LHCN-M2 (cell line): ENCODE measurements at places on chromosomes 6 and 20. TPM values are rescaled to one million over a fixed set of nuclear protein-coding genes. Genes with fewer than 3 reads are reported as not detected.

Gene BIRC7
- total RNA-seq = not detected in 2 replicates

Gene C20orf204
- 0.17 and 0.19 TPM in 2 replicates for total RNA-seq

GRCh38 chr6:146693342-146693741, 94.6 kb downstream of the ADGB start:
- DNase-seq = peak; percentile 2

- DNase-seq = no peak
Measured at GRCh38 chr6:111563581-111563980, 42.1 kb downstream of the TRAF3IP2 start.

- peak; percentile 83 for DNase-seq
Measured at GRCh38 chr20:43849496-43850186, 65.0 kb upstream of the TOX2 start.

Gene IL17A
- total RNA-seq = not detected in 2 replicates

DNA sequence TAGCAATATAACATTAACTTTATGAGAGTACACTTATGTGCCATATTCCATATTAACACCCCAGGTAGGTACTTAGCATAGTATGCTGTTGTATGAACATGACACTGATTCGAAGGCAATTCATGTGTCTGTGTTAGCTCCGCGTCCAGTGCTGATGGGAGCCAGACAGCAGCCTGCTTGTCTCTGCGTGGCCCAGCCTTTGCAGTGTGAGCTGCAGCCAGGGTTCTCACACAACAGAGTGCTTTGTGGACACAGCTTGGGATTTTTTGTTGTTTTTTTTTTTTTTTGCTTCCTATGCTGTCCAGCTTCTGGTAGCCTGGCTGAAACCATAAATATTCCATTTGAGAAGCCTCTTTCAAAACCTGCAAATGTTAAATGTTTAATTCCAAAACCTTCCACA, 350.9 kb downstream of the SMOC2 start:
- no peak for DNase-seq

Gene MDC1
- 12.4 and 16.3 TPM in 2 replicates for total RNA-seq

Gene COL11A2
- 0.96 and 1.1 TPM in 2 replicates for total RNA-seq

DNA sequence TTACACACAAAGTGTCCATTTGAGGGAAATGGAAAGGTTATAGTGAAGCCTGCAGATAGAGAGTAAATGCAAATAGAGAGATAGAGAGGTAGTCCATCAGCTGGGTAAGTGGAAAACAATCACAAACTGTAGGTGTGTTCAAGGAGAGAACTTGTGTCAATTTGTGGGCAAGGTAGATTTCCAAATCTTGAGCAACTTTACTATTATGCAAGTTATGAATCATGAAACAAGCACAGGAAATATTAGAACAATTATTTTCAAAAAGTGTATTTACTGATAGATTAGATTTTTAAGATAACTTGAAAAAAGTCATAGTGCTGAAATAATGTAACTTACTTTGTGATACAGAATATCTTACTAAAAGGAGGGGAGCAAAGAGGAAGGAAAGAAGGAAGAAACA, 792.9 kb downstream of the EYS start:
- no peak for DNase-seq

Gene METTL24
- total RNA-seq = not detected in 2 replicates

Gene MUC21
- total RNA-seq = not detected in 2 replicates

GRCh38 chr6:106564476-106564875, 64.8 kb downstream of the RTN4IP1 start:
- no peak for DNase-seq

Gene PRELID3B
- total RNA-seq = 58.2 and 65.1 TPM in 2 replicates

DNA sequence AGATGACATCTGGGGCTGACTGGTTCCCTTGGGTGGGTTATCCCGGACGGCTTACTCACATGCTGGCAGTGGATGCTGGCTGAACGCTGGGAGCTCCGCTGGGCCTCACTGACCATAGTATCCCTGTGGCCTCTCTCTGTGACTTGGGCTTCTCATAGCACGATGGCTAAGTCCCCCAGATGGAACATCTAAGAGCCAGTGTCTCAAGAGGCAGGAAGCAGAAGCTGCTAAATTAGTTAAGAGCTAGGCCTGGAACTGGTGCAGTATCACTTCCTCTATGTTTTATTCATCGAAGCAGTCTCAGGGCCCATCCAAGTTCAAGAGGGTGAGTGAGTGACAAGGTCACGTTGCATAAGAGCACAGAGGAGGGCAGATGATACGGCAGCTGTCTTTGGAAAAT, 116.5 kb upstream of the LAMP5 start:
- DNase-seq = peak; percentile 43

DNA sequence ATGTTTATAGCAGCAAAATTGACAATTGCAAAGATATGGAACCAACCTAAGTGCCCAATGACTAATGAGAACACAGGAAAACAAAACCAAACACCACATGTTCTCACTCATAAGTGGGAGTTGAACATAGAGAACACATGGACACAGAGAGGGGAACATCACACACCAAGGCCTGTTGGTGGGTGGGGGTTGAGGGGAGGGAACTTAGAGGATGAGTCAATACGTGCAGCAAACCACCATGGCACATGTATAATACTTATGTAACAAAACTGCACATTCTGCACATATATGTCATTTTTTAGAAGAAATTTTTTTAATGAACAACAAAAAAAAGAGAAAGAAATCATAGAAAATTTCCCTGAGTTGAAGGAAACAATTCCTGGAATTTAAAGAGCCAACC, 3.9 kb downstream of the EPM2A start:
- peak; percentile 36 for DNase-seq

- no peak for DNase-seq
Measured at GRCh38 chr6:139584599-139584998, 210.2 kb upstream of the CITED2 start.

DNA sequence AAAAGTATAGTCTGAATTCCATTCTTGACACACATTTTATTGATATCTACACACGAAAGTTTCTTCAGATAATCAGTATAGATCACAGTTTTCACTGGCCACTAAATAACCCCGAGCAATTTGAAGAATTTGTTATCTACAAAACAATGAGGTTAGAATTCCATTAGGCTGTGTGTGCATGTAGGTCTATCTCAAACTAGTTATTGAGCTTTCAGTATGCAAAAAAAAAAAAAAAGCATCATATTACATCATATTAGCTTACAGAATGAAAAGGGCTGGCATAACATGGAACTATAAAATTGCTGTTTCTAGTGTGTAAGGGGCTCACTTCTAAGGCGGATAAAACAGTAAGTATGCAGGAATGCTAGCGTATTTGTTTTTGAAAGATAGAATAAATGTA, 59.5 kb upstream of the ADGRG6 start:
- DNase-seq = no peak

DNA sequence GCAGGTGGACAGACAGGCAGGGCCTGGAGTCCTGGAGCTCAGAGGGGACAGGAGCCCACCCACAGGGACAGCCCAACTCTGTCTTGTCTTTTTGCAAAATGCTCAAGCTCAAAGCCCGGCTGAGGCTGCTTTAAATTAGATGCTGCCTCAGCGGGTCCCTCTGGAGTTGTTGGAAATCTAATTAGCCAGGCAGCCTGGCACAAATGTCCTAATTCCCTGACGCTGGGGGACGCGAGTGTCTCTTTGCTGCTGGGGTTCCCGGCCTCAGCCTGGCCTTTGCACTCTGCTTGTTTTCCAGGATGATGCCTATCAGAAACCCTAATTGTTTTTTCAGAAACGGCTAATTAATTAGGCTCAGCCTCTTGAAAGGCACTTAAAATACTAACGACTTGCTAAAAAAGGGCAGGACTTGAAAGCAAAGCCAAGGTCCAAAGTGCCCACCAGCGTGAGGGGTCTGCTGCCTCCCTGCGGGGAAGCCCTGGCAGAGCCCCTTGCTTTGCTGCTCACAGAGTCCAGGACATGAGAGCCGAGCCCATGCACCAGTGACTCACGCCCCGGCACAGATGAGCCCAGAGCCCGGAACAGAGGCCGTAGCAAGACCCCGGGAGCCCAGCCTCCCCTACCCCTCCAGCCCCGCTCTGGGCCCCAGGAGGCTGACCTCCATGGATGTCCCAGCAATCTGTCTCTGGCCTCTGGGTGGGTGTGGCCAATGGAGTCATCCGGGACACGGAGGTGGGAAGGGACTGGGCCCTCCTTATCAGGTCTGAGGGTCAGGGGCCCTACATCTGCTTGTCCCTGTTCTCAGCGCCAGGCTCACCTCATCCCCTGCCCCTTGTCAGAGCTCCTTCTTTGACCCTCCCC, 46.0 kb upstream of the BHLHE23 start:
- no peak for DNase-seq
